ENCODE measurements at places on chromosomes 2 and 18.

GRCh38 chr2:27714851-27715291 is 51.2 kb downstream of the SLC4A1AP start:
- DNase-seq, result no peak

DNA sequence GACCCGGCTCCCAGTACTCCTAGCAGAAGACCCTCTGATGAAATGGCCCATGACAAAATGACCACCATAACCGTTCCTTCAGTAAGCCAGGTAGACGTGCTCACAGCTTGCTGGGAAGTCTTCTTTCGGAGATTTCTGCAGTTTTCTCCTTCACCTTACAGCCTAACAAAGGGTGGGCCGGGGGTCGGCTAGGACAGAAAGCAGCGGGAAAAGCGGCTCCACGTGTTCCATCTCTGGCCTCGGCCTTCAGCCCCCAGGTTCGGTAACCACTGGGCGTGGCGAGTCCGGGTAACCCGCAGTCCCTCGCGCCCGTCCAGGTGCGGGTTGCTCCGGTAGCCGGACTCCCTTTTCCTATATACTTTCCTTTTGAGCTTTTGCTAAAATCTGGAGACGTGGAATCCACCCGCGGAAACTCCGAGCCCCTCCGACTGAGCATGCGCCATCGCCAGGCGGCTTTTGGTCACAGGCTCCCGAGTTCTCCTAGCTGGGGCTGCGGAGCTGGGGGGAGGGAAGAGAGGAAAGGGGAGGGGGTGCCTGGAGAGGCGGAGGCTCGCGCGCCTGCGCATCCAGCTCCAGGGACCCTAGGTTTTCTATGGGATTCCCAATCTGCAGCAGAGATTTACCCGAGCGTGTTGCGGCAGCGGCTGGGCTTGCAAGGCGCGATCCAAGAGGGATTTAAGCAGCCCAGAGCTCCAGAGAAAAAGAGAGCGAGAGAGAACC is at the start of gene VSNL1:
Gene VSNL1 (plus strand): TSS at position 604 of the 720 bp plus-strand sequence. CDS start 51,379 bp downstream, outside the sequence.
- peak; percentile 41 for DNase-seq

DNA sequence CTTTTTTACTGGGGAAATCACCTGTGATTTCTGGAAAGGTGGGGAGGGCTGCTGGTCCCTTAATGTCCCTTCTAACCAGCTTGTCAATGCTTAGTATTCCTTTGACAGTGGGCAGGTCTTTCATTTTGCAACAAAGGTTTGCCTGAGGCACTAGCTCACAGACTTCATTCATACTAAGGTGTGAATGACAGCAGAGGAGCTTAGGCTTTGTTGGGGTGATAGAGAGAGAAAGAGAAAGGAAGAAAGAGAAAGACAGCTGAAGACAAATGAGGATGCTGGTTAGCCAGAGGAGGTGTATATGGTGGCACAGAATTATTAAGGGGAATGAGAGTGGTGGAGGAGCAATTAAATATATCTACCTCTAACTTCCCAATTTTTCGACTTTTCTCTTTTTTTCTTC is 28.9 kb upstream of the GTF2A1L start:
- DNase-seq, result no peak

DNA sequence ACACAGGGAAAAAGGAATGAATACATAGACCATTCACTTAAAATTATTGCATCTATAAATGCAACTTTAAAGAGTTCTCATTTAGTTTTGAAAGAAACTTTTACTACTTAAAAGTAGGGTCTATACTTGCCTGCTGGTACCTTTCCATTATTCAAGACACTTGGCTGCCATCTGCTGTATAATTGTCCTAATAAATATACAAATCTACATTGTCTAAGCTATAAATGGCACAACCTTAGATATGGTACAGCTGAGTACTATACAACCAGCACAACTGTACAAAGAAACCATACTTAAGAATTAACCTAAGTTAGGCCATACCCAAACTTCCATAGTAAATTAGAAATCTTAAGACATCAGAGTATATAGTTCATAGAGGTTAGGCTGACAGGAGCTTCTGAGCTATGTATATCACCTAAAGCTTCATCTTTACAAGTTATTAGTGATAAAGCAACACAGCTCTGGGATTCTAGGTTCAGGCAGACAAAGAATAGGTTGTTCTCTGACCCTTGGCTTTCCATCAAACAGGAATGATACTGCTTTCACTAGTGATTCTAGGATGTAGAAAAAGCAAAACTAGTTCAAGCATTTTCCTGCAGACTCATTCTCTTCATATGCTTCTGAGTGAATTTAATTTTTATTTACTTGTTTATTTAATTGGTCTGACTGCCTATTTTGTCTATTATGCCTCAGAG is 22.1 kb downstream of the EXOC6B start:
- no peak for DNase-seq

GRCh38 chr2:94923196-94923595 is 52.0 kb downstream of the TEKT4 start:
- DNase-seq, result peak; percentile 0

DNA sequence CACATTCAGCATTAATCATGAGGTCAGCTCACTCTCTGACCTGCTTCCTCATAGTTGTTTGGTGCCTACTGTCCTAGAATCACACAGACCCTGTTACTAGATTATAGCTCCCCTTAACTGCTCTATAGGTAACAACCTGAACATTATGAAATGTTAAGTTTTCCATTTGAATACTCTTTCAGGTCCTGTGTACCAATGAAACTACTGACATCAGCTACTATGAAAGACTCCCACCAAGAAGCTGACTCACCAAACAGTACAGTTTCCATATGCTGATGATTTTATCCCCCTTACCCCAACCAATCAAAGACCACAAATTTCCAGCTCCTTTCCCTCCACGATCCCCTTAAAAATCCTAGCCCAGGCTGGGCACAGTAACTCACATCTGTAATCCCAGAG is 56.3 kb downstream of the SRBD1 start:
- peak; percentile 59 for DNase-seq
